Posterior vena cava (tissue), 2 donors: ENCODE measurements at places on chromosomes 13 and 19. TPM values are rescaled to one million over a fixed set of nuclear protein-coding genes. Genes with fewer than 3 reads are reported as not detected.
A peak's percentile ranks its signal among the peaks of the same experiment; 100 is the strongest.

DNA sequence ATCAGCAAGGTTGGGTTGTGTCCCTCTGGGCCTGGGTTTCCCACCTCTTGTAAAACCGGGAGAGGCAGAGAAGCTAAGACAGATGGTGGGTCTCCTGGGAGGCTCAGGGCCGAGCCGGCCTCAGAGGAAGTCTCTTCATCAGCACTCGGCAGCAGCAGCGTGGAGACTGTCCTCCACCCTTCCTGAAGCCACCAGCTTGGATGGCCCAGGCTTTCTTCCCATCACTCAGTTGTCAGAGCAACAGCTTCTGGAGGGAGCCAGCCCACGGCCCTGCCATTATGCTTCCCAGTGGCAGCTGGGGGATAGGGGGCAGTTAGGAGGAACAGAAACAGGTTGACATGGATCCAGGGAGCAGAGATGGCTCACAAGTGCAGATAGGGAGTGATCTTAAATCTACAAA is 191.0 kb downstream of the KATNAL1 start:
- no peak for DNase-seq

DNA sequence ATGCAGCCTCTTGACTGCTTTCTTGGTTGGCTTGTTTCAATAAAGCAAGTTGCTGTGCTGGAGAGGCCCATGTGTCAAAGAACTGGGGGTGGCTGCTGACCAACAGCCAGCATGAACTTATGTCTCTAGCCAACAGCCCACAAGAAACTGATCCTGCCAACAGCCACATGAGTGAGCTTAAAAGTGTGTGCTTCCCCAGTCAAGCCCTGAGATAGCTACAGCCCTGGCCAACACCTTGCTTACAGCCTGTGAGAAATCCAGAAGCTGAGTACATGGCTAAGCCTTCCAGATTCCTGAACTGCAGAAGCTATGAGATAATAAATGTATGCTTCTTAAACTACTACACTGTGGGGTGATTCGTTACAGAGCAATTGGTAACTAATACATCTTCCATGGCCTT is 38.9 kb upstream of the IPO5 start:
- no peak for DNase-seq

GRCh38 chr19:18119717-18120105 is 22.1 kb downstream of the MAST3 start:
- DNase-seq, result no peak

DNA sequence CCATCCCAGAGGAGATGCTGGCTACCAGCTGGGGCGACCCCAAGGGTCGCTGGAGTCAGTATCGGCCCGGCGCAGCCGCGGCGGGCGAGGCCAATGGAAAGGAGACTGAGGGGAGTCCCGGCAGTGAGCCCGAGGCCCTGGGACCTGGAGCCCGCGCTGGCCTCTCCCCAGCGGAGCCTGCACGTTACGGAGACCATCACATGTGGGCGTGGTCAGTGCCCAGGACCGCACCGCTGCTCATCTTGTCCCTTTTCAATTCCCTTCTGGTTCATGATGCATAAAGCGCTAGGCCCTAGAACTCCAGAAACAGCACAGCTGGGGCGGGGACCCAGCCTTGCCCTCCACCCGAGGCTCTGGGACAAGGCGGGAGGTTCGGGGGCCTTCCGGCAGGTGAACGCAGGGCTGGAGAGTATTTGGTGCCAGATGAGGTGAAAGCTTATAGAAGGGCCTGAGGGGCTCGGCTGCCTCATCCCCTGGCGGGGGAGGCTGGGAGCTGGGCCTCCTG is 8.0 kb downstream of the C19orf25 start:
- no peak for DNase-seq

DNA sequence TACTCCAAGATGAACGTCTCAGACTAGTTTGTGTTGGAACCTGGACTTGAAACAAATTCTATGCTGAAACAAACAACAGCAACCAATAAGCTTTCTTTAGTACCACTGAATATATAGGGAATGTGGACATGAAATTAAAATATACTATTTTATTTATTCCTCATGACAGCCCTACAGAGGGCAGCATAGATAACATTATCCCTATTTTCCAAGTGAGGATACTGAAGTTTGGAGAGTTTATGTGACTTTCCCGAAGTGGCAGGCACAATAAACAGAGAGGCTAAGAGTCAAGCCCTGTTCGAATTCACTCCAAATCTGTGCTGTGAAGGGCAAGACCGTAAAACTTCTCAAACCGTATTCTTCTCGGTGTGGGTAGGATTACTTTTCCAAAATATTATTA is 509.9 kb upstream of the GPC6 start:
- DNase-seq, result no peak

GRCh38 chr13:43744261-43745031 is 42.3 kb downstream of the ENOX1 start:
- no peak for DNase-seq

GRCh38 chr19:6095760-6096159 is 14.5 kb downstream of the RFX2 start:
- no peak for DNase-seq

GRCh38 chr13:109770436-109770835 is 15.9 kb downstream of the IRS2 start:
- no peak for DNase-seq

DNA sequence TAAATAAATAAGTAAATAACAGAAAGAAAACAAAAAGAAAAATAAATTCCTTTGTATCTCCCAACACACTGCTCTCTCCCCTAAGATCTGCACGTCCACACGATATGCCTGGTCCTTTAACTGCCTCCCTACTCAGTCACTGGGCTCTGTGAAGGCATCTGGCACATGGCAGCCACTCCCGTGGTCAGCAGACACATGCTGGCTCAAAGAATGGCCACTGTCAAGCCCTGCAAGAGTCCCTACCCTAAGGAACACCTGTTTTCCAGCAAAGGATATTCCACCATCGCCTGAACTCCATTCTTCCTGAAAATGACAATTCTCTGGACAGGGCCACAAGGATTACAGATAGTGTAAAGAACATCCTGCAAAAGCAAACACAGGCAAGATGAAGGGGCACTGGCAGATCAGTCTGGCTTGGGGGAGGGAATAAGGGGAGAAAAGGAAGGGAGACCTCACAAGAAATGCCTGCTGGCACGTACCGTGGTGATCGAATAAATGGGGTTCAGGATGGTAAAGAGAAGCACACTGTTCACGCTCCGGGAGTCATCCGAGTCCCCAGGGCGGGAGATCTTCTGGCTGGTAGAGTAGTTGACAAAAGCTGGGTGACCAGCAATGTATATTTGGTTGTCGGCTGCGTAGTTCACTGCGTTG is 4.3 kb downstream of the HNRNPL start:
- no peak for DNase-seq

DNA sequence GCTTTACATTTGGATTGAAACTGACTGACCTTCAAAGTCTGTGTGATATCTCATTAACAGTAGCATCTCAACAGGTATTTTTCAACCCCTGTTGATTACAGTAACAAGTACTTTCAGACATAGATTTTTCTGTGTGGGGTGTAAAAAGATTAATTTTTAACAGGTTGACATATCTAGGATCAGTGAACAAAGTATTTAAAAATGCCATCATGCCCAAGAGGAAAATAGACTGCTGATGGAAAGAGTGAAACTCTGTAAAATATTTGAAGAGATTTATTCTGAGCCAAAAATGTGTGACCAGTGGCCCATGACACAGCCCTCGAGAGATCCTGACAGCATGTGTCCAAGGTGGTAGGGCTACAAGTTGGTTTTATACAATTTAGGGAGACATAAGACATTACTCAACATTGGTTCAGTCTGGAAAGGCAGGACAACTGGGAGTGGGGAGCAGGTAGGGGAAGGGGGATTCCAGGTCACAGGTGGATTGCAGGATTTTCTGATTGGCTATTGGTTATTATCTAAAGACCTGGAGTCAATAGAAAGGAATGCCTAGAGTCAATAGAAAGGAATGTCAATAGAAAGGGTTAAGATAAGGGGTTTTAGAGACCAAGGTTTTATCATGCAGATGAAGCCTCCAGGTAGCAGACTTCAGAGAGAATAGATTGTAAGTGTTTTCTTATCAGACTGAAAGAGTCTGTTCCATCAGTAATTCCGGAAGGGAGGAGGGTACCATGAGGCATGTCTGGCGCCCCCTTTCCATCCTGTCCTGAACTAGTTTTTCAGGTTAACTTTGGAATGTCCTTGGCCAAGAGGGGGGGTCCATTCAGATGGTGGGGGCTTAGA is 29.1 kb downstream of the TNFRSF19 start:
- no peak for DNase-seq

- peak; percentile 80 for DNase-seq
Observed at GRCh38 chr19:1512671-1513498, at the start of gene ADAMTSL5. ADAMTSL5 (minus strand) TSS chr19:1513019; CDS start chr19:1510943, 2,076 bp downstream.

GRCh38 chr13:74206061-74206561 is 71.9 kb upstream of the KLF12 start:
- no peak for DNase-seq

- no peak for DNase-seq
Observed at GRCh38 chr13:93714171-93714570, 487.6 kb downstream of the GPC6 start.

DNA sequence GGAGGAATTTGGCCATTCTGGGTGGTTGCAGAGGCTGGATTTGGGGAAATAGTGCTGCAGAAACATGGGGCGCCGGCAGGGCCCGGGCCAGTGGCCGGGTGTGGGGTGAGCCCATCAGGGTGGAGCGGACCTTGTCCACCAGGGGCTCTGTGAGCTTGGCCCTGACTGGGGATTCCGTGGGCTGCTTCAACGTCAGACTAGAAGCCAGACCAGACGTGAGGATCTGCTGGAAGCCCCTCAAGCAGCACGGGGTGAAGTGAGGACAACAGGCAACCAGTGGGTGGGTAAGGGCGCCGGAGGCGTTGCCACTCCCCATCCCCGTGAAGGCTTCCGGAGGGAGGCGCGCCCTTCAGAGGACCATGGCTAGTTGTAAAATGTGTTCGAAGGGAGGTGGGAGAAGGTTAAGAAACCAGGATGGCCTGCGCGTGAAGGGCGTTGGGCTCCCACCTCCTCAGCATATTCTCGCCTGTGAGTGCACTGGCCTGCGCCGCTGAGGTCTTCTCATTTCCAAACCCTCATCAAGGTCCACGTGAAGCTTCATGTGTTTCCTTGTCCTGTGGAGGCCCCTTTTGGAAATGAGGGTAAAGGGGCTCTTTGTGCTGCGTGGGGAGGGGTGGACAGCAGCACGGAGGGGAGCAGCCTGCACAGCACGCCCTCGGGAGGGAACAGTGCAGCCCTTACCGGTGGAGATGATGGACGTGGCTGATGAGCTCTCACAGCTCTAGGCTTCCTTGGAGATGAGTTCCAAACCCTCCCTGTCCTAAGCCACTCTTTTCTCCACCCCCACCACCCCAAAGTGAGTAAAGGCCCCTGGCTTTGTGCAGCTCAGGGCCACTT is 8.3 kb downstream of the TEX29 start:
- DNase-seq, result no peak

DNA sequence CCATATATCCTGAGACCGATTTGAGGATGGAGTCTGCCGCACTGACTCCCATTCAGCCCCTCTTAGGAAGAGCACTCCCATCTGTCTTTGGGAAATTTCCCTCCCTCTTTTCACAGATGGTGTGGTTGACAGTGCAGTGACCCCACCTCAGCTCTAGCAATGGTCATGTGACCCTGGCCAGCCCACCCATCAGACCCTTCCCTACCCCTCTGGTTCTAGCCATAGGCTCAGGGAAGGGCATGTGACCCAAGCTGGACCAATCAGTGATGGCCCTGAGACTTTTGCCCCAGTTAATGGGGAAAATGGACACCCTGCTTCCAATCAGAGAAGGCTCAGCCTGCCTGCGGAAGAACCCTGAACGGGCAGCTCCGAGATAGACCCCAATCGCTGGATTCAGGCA is 26.3 kb downstream of the IL12RB1 start:
- no peak for DNase-seq

GRCh38 chr19:51318687-51319648 is 7.5 kb downstream of the IGLON5 start:
- no peak for DNase-seq

GRCh38 chr19:40804783-40805242 is 5.8 kb downstream of the EGLN2 start:
- no peak for DNase-seq

GRCh38 chr19:2308114-2308556 is at the start of gene LINGO3:
LINGO3 (minus strand) TSS chr19:2308154; CDS start chr19:2291776, 16,378 bp downstream.
- DNase-seq, result no peak

DNA sequence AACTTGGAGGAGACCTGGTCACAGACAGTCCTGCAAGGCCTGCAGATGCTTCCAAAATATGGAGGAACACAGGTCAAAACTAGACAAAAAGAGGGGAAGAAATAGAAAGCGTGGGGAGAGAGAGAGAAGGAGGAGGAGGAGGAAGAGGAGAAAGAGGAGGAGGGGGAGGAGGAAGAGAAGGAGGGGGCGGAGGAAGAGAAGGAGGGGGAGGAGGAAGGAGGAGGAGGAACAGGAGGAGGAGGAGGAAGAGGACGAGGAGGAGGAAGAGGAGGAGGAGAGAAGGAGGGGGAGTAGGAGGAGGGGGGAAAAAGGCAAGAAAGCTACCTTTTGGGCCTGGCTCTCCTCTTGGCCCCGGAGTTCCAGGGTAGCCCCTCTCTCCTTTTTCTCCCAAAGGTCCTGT is 105.8 kb downstream of the COL4A1 start:
- DNase-seq, result no peak

DNA sequence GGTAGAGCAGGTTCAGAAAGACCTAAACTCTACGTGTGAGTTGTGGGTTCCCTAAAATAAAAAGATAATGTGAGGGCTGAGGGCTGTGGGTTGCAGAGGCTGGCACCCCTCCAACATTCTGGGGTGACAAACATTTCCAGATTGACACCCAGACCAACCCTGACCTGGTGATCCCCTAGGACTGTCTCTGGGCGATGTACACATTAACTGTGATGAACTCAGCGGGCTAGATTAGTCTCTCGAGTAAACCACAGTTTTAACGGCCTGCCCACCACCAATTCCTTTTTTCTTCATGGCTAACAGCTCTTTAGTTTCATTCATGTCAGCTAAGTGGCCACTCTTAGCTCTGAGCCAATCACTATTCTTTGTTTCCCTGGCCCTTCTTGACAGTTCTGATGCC is 24.8 kb downstream of the SIAH3 start:
- no peak for DNase-seq

Gene TEX29
- total RNA-seq, result 0.29 TPM

Gene TYROBP
- 96.5 TPM for total RNA-seq

Gene ZNF723
- total RNA-seq, result not detected

Gene CALR3
- total RNA-seq, result not detected

Gene TMEM59L
- total RNA-seq, result 2.8 TPM

Gene ZNF536
- 2.8 TPM for total RNA-seq

Gene KIR3DL1
- not detected for total RNA-seq

Gene CD22
- total RNA-seq, result 3.7 TPM

Gene SUGP2
- 51.1 TPM for total RNA-seq

Gene ATP4A
- not detected for total RNA-seq

Gene FCHO1
- total RNA-seq, result 2.1 TPM
